ENCODE measurements at places on chromosomes 3 and 15. TPM values are rescaled to one million over a fixed set of nuclear protein-coding genes. Genes with fewer than 3 reads are reported as not detected.

The OR5K2 gene
- total RNA-seq: not detected

The SEMA6D gene
- 8.8 TPM for total RNA-seq

The ALPK3 gene
- 9.7 TPM for total RNA-seq

DNA sequence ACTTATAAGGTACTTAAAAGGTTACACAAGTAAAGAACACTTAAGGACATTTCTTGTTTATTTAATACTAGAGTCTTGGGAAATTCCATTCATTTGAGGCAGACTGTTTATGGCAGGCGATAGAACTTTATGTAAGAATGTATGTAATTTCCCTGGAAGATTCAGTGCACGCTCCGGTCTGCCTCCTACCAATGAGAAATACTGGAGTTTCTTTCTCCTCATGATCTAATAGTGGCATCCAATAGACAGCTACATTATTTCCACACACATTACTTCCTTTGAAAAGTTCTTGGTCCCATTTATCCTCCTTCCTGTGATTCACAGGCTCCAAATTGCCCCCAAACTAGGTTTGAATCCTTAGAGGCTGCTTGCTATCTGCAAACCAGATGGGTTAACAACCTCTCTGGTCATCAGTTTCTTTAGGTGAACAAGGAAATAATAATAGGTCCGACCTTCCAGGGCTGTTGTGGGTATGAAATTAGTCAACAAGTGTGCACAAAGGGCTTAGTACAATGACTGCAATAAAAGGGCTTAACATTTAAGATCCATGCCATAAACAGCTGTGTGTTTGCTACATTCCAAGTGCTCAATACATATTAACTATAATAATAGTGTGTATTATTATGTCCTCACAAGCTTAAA lies 30.7 kb downstream of the EIF4E3 start:
- no peak for DNase-seq

DNA sequence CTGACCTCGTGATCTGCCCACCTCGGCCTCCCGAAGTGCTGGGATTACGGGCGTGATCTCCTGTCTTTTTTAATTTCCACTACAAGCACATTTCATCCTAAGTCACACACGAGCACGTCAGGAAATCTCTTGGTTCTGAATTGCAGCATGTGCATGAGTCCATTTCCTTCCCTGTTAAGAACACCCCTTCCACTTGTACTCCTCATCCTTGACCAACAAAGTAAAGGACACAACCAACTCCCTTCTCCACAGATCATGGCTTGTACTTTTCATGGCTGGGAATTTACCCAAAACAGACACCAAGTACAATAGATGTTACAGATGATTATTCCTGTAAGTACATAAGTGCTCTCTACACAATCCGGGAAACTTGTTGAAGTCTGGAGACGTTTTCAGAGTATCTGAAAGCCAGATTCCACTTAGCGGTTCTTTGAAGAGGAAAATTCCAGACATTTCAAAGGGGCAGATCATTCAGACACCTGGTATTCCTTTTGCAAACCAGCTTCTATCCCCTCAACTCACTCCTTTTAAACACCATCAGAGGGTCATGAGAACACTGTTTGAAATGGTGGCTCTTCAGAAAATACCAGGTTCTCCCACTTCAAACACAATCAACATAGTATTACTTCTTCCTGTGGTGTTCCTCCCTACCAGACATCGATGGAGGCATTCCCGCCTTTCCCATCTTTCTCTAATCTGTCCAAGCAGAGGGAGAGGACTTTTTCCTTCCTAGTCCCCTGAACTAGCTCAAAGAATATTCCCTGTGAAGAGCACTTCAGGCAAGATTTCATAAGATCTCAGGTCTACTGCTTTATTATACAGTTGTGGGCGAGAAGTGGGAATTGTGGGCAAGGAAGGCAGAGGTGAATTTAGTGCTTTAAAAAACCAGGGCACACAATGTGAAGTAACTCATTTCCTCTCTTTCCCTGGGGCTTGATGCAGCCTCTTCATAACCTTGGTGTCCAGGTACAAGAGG lies 80.1 kb upstream of the TSC22D2 start:
- no peak for DNase-seq

- no peak for DNase-seq
Observed at GRCh38 chr3:23654571-23654970, 151.2 kb upstream of the UBE2E1 start.

GRCh38 chr3:136366289-136366688 lies 116.1 kb downstream of the PCCB start:
- DNase-seq: no peak

Measured in ureter (tissue), 1 donor.